Posterior cingulate gyrus (tissue), 11 donors: ENCODE measurements at places on chromosomes 5 and 9.

DNA sequence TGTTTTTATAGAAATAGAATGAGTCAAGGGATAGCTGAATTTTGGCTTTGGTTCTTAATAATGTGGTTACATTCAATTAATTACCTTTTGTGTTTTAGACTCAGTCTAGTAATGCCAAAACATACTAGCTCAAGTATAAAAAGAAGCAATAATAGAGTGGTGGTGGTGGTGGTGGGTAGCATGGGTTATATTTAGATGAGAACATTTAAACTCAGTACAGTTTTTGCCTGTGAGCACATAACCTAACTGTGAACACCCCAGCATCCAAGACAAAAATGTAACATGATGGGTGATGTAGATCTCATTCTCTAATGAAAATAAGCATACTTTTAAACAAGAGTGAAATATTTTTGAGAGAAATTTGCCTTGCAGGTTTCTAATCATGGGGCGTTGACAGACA, 14.2 kb downstream of the CPEB4 start:
- no peak for DNase-seq

DNA sequence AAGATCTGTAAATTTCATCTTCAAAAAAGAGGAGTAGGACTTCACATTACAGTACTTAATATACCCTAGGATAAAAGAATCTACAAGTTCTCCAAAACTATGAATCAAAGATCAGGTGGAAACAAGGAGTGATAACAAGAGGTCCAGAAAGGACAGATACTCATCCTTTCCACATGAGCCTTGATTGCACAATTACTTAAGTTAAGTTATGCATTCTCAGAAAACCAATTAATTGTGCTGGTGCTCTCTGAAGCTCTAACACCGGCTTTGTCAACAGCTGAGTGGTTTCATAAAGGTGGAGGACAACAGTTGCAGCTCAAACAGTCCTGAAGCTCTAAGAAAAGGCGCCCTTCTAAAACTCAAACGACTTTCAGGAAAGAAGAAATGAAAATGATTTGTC, 251.9 kb downstream of the BNC2 start:
- DNase-seq: no peak

DNA sequence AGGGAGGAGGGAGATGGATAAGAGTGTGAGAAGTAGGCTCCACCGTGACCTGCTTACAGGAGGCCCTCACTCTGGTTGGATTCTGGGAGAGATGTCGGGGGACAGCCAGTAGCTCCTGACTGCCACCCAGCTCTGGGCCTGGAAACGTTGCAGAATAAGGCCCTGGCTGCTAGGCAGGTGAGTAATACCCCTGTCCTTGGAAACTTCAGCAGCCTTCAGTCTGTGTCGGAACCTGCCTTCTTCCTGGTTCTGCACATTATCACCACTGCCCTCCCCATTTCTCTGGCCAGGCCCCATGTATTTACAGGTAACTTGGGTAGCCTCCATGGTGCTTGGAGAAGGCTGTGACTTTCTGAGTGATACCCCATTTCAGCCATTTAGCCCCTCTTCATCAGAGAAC, 26.8 kb downstream of the FAXDC2 start:
- no peak for DNase-seq

DNA sequence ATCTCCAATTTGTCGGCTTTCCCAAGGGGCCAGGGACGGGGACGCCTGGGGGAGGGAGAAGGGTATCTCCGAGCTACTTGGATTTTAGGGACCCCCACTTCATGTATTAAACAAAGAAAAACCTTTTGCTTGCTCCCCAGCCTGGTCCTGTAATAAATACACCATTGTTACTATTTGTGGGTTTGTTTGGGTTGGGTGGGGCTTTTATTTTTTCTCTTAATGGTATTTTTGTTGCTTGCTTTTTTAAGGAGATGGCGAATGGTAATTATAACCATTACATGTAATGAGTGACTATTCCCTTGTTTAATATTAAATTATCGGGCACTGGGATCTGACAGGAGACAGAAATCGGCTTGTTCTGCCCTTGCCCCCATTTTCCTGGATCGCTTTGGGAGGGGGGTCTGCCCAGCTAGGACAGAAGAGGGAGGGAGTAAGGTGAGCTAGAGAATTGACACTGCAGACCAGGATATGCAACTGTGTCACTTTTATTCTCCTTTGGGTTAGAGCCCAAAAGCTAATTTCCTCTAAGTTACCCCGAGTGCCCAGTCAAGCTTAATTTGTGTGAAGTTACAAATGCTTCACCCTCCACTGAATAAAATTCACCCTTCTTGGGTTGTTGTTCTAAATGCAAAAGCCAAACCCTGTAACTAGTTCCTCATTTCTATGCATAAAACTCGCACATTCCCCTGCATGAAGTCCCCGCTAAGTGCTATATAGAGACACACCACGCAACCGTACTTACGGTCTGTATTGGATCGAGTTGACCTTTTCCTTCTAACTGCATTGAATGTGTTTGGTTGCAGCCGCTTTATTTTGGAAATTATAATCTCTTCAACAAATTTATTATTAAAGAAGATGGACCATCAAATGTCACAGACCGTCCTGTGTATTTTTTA, 1.6 kb upstream of the ZNF608 start:
- no peak for DNase-seq
